Activated CD4-positive, alpha-beta T cell treated with anti-CD3 and anti-CD28 coated beads, Interleukin-2, amount 50 U/mL, for 48 hours (primary cell): ENCODE measurements at places on chromosomes 12 and 14.

- DNase-seq: no peak
These were observed 37.3 kb downstream of the PTGER2 start for GRCh38 chr14:52351233-52352060.

- DNase-seq: no peak
These were observed 284.6 kb downstream of the BCAT1 start for GRCh38 chr12:24664161-24664880.

DNA sequence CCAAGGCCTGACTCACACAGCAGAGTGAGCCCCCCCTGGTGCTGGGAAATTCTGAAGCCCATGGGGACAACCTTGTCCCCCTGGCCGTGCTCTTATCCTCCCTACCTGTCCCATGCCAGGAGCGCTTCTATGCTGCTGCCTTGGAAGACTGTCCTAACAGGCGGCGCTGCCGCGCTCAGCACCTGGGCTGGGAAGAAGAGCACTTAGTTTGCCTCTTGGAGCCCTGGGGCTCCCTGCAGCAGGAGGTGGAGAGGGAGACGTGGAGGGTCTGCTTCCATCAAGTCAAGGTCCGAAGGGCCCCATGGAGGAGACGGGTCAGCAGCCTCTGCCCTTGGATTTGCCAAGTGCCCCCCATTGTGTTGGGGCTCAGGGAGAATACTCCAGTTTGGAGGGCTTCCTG is 300.5 kb downstream of the CACNA1C start:
- DNase-seq: no peak

DNA sequence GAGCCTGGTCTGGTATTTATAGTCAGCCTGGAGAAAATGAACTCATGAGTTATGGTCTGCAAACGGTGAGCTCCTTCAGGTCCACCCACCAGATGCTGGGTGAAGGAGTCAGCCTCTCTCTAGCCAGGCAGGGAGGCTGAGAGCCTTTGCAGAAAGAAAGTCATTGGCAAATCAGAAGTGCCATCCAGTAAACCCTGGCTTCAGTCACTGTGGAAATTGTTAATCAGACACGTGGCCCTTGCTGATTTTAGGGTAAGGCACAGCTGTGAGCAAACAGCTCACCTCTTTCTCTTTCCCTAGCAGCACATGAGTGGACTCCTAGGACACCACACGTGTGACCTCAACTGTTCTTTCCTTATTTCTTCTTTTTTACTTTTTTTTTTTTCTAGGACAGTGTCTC is 44.9 kb downstream of the CHST11 start:
- no peak for DNase-seq

GRCh38 chr12:131774576-131775391 is 53.4 kb upstream of the MMP17 start:
- no peak for DNase-seq

GRCh38 chr12:114686773-114687500 is 3.0 kb upstream of the TBX3 start:
- DNase-seq: no peak

DNA sequence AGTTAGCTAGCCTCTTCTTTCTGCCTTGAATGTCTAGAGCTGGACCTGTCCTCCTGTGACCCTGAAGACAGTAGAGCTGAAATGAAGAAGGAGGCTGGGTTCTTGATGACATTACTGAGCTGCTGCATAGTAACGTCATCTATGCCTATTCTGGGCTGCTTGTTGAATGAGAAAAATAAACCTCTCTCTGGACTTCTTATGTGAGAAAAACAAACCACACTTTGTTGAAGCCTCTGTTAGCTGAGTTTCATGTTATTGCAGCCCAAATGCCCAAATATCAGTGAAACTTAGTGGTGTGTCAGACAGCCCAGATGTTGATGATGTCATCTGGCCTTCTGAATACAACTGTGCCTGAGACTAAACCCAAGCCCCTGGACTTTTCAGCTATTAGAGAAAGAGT is 67.0 kb upstream of the MAX start:
- DNase-seq: no peak

DNA sequence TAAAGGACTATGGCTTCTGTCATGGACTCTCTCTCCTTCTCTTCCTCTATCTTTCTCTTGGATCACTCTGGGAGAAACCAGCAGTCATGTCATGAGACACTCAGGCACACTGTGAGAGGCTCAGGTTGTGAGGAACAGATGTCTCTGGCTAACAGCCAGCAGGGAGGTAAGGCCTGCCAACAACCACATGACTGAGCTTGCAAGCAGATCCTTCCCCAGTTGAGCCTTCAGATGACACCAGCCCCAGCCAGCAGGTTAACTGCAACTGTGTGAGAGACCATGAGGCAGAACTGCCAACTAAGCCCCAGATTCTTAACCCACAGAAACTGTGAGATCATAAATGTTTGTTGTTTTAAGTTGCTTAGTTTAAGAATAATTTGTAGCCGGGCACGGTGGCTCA is 90.6 kb downstream of the VCPKMT start:
- DNase-seq: peak; percentile 34

DNA sequence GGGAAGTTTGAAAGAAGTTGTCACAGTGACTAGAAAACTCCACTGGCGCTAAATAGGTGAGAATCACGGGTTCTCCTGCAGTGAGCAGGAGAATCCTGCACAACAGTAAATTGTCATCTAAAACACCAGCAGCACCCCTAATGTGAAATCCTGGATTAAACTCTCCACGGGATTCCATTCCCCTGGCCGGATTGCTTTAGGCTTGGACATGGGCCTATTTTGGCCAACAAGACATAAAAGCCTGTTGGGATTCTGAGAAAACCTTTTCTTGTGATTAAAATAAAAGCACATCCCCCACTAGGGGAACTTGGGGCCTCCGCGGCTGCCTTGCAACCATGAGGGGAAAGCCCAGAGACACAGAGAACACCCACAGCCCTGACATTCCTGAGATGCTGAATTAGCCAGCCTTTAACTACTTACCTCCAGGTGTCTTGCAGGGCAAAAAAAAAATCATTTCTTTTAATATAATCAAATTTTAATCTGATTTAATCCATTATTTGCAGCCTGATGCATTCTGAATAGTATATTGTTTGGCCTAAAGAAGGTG is 21.0 kb upstream of the TSPAN11 start:
- no peak for DNase-seq

- no peak for DNase-seq
These were observed 2.4 kb downstream of the E2F7 start for GRCh38 chr12:77062846-77063461.

- DNase-seq: no peak
These were observed 677.8 kb downstream of the BCL11B start for GRCh38 chr14:98594156-98594555.

DNA sequence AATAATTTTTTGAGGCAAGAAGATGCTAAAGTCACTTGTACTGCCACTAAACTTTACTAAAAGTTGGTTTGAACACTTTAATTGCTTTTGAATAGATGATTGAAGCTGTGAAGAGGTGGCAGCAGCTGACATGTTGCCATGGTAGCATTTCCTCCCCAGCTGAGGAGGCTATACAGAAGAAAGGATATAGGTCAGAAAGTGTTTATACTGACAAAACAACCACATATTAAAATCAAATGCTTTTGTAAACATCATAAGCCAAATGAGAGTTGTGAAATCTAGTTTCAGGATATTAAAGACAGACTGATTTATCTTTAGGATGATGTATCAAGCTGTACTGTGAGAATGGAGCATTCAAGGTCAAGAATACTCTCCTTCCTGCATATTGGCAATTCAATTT is 41.7 kb downstream of the TSPAN19 start:
- no peak for DNase-seq

DNA sequence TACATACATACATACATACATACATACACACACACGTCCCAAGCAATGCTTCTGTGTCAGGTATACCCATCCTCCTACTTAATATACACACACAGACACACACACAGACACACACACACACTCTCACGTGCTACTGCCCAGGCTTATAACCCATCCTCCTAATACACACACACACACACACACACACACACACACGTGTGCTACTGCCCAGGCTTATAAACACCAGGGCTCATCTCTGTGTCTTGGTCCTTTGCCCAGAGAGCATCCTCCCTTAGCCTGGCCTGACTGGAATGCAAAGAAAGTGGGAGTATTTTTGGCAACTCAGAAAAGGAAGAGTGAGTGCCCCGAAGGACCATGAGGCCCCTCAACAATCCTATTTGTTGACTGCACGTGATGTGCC is 129.0 kb downstream of the RBM19 start:
- no peak for DNase-seq

- DNase-seq: no peak
These were observed 30.7 kb downstream of the DGLUCY start for GRCh38 chr14:91144425-91145145.

- DNase-seq: no peak
These were observed 232.7 kb downstream of the RPAP3 start for GRCh38 chr12:47473091-47473490.

- no peak for DNase-seq
These were observed 187.3 kb downstream of the C12orf50 start for GRCh38 chr12:87841935-87842334.

DNA sequence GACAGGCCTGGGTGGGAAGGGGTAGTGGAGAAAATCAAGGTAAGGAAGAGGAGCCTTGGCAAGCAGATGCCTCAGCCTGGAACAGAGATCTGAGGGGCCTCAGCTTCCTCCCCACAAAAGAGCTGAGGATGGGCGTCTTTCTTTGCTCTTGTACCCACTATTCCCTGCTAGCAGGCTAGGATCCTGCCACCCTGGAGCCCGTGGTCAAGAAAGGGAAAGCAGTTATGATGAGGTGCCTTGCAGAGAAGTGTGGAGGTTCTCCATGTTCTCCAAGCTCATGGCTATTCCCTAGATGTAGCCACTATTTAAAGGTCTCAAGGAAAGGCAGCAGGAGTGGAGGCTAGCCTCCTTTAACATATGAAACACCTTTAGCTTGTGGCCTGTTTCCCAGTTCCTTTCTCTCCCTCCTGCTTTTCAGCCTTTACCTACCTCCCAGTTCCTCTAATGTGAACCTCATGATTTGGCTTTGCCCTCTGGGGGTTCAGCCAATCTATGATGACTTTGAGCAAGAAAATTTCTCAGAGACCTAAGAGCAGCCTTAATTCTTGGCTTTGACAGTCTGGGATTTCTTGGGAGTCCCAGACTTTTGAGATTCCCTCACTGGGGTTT is 1.1 kb downstream of the IKZF4 start:
- no peak for DNase-seq

DNA sequence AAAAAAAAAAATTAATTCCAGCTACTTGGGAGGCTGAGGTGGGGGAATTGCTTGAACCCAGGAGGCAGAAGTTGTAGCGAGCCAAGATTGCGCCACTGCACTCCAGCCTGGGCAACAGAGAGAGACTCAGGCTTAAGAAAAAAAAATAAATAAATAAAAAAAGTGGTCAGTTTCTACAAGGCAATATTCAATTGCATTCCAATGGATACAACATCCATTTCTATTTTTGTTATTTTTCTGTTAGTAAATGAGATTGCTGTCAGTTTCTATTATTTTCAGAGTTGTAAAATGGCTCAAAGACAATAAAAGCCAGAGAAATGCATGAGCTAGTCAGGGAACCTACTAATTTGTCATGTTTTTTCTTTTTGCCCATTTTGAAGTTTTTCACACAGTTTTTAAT is 119.2 kb downstream of the PDE3A start:
- DNase-seq: no peak

GRCh38 chr14:72545411-72546311 is 348.2 kb downstream of the DPF3 start:
- DNase-seq: no peak

GRCh38 chr14:29030970-29031369 is 264.4 kb downstream of the FOXG1 start:
- no peak for DNase-seq

DNA sequence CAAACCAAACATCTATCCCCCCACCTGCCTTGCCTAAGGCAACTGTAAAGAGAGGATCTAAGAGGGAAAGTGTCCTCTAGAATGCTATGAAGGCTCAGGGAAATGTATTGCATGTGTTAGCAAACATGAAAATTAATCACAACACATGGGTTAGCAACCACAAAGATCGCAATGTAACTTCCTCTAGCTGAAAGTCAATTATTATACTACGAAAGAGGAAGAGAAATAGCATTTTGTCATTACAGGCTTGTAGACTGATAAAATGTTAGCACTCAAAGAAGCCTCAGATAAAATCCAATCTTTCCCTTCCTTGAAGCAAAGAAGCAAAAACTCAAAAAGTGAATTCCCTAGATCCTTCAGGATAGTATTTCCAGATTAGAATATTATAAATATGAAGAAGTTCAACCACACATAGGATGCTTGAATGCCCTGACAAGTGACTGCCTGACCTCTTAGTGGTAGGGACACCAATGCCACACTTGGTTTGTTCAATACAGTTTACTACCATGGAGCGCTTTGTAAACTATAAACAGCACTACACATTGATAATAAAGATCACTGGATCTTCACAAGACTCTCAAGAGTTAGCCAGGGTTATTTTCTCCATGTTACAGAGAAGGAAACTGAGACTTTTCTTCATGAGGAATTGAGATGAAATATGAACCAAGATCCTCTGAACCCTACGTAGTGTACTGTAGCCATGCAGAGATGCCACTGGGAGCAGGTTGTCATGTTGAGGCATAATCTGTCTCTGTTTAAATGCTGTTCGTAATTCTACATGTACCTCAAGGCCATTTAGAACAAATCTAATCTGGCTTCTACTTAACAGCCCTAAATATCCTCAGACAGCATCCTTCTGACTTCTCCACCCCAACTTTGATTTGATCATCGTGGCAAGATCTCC is 100.7 kb downstream of the ITPR2 start:
- no peak for DNase-seq

- DNase-seq: no peak
These were observed 49.5 kb downstream of the SLC2A13 start for GRCh38 chr12:40056373-40056772.

- DNase-seq: no peak
These were observed 126.1 kb downstream of the SLC38A6 start for GRCh38 chr14:61106959-61107641.

GRCh38 chr12:5051913-5052312 is 8.2 kb downstream of the KCNA5 start:
- DNase-seq: no peak

GRCh38 chr12:48489012-48489411 is 6.7 kb downstream of the C12orf54 start:
- no peak for DNase-seq

DNA sequence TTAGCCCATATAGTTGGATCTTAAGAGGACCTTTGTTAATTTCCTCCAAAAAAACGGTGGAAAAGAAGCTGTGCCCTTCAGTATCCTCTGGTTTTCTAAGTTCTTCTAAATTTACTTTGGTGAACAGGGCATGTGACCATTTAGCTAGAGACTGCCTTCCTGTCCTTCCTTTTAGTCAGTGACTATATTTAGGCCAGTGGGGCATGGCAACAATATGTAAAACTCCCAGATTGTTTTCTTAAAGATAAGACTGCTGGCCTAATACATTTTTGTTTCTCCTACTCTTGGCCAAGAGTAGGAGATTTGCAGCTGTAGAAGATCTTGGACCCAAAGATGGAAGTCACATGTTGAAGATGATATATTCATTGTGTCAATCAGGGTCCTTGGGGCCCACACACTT is 325.1 kb upstream of the DCN start:
- DNase-seq: no peak
